Endothelial cell (in vitro differentiated cells): ENCODE measurements at places on chromosomes 2 and 18. TPM values are rescaled to one million over a fixed set of nuclear protein-coding genes. Genes with fewer than 3 reads are reported as not detected.

The LPIN2 gene
- total RNA-seq, result 26.1 TPM

The LIMS4 gene
- 10.1 TPM for total RNA-seq

The NT5DC4 gene
- not detected for total RNA-seq

The FZD7 gene
- total RNA-seq, result 42.2 TPM

The ANKRD36B gene
- total RNA-seq, result 32.9 TPM

DNA sequence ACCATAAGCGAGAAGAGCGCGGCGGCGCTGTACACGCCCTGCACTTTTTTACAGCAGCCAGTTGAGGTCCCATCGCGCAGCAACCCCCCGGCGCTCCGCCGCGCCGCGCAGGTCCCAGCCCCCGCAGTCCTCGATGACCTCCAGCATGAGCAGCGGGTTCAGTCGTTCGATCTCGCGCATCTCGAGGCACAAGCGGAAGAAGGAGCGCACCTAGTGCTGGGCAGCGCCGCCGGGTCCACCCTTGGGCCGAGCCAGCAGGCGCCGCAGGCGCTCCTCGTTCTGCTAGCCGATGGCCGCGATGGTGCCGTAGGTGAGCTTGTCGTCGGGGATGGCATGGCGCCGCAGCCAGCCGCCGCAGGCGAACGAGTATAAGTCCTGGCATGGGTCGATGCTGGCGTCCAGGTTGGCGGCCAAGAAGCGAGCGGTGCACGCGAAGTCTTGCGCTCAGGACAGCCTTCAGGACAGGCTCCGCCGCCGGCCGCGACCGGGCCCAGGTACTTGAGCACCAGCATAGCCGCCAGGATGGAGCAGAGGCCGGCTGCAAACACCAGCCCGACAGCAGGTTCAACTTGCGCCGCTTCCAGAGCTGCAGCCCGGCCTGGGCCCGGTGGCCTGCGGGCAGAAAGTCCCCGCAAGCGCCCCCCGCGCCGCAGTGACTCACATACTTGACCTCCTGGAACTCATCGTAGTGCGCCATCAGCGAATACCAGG is 8.3 kb downstream of the ALPP start:
- DNase-seq, result peak; percentile 37

GRCh38 chr2:218896501-218897393 is 16.1 kb downstream of the WNT10A start:
- DNase-seq, result no peak

DNA sequence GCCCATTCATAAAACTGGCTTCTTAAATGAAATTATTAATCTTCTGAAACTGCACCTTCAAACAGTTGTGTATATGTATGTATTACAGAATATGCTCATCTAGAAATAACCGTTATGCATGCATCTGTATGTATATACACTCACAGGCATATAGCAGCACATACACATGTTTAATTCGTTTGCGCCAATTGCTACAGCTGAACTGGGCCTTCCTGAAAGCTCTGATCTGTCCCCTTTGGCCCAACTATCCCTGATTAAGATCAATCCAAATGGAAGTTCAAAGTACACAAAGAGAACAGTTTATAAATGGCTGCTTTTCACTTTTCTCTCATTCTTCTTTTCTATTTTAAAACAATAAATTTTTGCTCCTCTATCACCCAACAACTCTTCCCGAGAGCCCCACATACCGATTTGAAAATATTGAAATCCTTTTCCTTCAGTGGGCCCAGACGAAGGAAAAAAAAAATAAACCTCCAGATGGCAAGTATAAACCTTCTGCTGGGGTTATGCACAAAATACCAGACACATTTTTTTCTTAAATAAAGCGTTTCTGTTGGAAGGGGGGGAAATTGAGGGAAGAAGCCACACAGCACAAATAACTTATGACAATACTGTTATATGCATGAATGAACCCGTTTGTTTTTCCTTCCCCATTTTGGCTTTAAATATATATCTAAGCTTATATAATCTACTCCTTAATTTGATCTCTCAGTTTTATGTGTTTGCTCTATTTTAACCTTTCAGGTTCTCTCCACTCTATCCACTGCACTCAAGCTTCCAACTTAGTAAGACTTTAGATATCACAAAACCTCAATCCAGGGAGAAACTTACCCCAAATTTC is 267.3 kb downstream of the TCF4 start:
- DNase-seq, result no peak

GRCh38 chr2:156589381-156590079 is 153.4 kb downstream of the GPD2 start:
- no peak for DNase-seq

GRCh38 chr2:234550056-234550455 is 53.2 kb upstream of the ARL4C start:
- no peak for DNase-seq

GRCh38 chr2:70474256-70474848 is 79.3 kb downstream of the TGFA start:
- no peak for DNase-seq

- DNase-seq, result no peak
These were observed 256.2 kb downstream of the FIGN start for GRCh38 chr2:163479599-163479998.

DNA sequence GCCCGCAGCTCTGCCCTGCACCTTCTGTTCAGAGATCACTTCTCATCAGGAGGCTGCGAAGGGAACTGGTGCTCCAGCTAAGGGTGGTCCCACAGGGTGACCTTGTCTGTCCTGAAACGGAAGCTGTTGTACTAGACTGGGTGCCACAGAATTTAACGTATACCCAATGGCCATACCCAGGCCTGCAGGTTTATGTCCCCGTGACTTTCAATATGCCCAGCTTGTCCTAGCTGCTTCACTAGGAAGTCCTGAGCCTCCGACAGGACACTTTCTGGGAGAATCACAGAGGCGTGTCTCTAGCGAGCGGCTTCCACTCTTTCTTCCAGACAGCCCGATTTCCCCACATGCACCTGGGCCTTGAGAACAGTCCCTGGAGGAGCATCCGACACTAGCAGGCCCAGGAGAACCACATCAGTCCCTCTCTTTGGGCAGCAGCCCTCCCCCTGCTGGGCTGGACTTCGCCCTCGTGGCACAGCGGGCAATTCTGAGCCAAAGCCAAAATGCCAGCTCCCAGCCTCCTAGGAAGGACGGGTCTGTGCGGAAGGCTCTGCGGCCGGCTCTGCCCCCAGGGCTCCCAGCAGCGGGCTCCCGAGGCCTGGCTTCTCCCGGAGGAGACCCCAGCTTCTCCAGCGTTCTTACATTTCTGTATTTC is 91.9 kb upstream of the OTOS start:
- DNase-seq, result no peak

DNA sequence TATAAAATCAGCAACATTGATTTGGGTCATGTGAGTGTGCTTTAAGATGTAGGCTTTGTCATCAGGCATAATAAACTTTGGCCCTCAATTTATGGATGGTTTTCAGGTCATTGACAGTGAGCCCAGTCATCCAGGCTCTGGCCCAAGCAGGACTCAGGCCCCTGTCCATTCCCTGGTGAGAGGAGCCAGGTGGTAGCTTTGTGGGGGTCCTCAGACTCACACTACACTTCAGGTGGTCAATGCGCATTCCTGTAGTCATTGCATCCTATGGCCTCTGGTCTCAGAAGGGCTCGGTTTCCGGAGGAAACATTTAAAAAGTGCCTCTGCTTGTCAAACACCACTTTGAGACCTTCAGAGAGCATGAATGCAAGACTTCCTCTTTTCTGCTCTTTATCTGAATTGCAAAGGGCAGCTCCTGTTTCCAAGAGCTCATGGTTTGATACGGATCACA is 20.2 kb downstream of the LGALSL start:
- DNase-seq, result no peak

- no peak for DNase-seq
These were observed 117.6 kb upstream of the KLF7 start for GRCh38 chr2:207283356-207283755.

DNA sequence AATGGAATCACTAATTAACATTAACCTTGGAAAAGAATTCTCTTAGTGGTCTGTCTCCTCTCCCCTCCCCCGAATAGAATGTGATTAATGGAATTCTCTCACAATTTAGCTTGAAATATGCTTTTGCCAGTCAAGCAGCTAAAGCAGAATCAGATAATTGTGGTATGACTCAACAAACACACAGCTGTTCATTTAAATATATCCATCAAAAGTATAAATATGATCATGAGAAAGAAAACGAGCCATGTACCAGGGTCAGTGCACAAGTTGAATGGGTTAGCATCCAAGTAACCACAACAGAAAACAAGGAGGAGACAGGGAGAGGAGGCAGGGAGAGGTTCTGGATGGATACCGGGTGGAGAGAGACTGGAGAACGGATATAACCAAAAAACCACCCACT is 66.9 kb downstream of the ACVR1 start:
- no peak for DNase-seq

GRCh38 chr2:30487603-30488002 is 40.6 kb downstream of the LCLAT1 start:
- no peak for DNase-seq
